ENCODE measurements at places on chromosomes 7 and 10.

GRCh38 chr10:71727105-71727737, 7.6 kb upstream of the C10orf105 start:
- peak; percentile 39 for DNase-seq

DNA sequence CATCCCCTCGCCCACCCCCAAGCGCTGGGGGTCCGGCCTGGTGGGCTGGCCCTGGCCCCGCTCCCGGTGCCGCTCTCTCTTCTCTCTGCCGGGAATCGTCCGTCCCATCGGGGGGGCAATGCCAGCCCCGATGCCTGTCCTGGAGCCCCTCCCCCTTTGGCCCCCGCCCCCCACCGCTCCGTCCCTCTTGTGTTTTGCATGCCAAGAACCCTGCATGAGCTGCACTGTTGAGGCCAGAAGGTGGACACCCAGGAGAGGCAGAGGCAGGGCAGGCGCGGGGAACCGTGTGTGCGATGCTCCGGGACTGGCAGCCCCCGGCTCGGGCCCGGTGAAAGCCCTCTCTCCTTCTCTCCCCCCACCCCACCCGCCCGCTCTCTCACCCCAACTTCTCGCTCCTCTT, 22.1 kb upstream of the HSPB1 start:
- DNase-seq, result no peak

DNA sequence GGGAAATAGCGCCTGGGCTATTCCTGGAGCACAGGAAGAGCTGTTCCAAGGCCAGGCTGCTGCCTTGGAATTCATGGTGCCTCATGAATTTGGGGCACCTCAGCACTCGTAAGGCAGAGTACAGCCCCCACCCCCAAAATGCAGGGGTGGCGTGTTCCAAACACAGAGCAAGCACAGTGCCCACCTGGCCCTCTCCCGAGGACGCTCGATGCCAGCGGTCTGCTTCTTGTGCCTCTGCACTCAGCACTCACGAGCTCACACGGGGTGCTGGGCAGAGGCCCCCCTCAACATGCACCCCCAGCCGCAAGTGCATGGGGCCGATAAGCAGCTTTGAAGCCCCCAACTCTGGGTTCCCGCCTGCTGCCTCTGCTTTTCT, 60.1 kb downstream of the ZRANB1 start:
- DNase-seq, result no peak

DNA sequence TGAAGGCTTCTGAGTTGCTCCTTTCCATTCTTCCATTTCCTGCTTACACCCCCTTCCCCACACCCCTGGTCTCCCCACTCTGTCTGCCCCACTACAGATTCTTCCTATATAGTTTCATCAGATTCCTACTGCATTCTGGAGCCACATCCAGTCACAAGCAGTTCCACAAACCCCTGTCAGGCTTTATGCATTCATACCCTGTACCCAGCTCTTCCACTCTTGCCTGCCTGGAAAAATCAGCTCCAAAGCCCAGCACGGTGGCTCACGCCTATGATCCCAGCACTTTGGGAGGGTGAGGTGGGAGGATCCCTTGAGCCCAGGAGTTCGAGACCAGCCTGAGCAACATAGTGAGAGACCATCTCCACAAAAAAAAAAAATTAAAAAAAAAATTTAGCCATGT, 60.4 kb downstream of the C10orf67 start:
- no peak for DNase-seq

- DNase-seq, result no peak
Measured at GRCh38 chr10:44458671-44459413, 73.9 kb upstream of the CXCL12 start.

DNA sequence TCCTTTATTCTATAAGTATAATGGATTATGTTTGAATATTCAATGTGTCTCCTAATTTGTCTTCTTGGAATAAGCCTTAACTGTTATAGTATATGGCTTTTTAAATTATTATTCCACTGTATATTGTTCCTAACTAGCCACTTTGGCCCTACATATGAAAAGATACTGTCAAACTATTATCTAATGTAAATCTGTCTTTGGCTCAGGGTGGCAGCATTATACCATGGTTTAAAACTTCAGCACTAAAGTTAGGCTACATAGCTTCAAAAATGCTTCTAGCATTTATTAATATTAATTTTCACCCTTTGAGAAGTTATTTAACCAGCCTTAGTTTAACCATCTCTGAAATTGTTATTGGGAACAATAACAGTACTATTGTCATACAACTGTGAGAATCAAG, 543.1 kb upstream of the MBL2 start:
- DNase-seq, result no peak

- DNase-seq, result no peak
Measured at GRCh38 chr7:127986581-127987521, 44.4 kb downstream of the LRRC4 start.

- no peak for DNase-seq
Measured at GRCh38 chr10:44413416-44413815, 28.5 kb upstream of the CXCL12 start.

DNA sequence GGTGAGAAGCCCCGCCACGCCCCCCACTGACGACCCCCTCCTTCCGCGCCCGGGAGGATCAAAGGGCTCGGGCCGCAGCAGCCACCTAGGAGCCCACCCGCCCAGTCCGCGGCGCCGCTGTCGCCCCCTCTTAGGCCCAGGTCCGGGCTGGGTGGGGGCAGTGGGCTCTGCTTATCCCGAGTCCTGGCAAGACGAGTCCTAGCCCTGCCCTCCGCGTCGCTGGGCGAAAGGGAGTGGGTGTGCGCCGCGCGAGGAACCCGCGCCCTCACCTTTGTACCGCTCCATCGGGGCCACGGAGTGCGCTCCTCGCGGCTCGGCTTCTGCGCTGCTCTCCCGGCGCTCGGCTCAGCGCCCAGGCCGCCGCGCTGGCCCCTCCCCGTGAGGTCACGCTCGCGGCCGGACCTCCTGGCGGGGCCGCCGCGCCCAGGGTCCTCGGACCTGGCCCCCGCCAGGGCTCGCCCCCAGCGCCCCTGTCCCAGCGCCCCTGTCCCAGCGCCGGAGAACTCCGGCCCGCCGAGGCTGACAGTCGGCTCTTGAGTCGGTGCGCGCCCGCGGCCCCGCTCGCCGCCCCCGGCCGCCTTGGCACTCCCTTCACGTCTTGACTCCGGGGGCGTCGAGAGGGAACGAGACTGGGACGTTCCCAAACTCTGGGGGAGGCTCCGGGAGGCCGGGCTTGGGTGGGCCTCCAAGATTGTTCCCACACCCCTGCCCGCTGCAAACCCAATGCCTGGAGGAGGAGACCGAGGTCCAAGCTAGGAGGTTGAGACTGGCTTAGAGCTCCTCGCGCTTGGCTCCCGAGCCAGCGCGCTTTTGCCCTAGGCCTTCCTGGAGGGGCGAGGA, at the start of gene AFAP1L2:
AFAP1L2 (minus strand) TSS at position 332 of the 840 bp plus-strand sequence; CDS start at position 285, 47 bp downstream.
- no peak for DNase-seq

DNA sequence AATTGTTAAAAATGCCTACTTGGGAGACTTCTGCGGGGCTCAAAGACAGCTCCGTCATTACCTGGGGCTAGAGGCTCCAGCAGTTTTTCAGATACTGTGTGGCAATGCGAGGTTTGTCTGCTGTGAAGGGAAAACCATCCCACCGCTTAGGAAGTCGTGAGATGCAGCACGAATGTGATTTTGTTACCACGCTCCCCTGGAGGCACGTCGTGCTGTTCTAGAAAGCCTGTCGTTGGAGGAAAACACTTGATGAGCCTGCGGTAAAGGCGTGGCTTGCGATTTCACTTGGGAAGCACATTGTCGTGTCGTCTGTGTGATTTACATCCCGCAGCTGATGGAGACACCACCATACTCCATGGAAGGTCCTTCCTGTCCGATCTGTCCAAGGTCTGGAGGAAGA, 39.3 kb downstream of the CAMK1D start:
- DNase-seq, result no peak

DNA sequence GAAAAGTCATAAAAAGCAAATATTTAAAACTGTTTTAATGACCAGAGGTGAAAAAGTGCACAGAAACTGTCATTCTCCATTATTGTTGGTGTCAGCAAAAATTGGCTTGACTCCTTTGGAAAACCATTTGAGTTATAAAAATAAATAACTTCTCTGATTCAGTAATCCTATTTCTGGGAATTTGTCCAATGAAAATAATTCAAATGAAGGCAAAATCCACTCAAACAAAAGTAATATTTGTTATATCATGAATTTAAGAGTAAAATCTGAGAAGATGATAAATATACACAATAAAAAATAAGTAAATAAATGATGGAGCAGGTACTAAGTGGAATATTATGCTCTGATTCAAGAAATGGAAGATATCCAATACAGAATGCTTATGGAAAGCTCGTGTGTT, 326.6 kb upstream of the KLF6 start:
- no peak for DNase-seq

Measured in activated CD8-positive, alpha-beta memory T cell treated with anti-CD3 and anti-CD28 coated beads for 4 hours (primary cell).